ENCODE measurements at places on chromosomes 4 and X.

DNA sequence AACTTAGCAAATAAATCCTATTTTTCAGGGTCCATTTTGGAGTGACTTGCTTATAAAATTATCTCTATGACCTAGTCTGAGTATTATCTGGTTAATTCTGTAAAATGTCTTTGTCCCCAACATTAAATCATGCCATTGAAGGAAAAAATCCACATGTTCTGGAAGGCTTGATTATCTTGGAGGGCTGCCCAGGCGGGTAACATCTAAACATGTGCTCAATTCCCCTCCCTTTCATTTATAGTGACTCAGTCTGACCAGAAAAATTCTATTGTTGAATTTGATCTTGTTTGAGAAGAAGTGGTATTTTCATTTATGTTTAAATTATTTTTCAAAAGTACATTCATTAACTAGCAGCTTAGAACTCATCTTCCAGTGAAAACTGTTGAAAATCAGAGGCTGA lies 55.4 kb upstream of the SLC10A7 start:
- DNase-seq: no peak

GRCh38 chrX:55709735-55710134 lies 7.8 kb upstream of the RRAGB start:
- no peak for DNase-seq

DNA sequence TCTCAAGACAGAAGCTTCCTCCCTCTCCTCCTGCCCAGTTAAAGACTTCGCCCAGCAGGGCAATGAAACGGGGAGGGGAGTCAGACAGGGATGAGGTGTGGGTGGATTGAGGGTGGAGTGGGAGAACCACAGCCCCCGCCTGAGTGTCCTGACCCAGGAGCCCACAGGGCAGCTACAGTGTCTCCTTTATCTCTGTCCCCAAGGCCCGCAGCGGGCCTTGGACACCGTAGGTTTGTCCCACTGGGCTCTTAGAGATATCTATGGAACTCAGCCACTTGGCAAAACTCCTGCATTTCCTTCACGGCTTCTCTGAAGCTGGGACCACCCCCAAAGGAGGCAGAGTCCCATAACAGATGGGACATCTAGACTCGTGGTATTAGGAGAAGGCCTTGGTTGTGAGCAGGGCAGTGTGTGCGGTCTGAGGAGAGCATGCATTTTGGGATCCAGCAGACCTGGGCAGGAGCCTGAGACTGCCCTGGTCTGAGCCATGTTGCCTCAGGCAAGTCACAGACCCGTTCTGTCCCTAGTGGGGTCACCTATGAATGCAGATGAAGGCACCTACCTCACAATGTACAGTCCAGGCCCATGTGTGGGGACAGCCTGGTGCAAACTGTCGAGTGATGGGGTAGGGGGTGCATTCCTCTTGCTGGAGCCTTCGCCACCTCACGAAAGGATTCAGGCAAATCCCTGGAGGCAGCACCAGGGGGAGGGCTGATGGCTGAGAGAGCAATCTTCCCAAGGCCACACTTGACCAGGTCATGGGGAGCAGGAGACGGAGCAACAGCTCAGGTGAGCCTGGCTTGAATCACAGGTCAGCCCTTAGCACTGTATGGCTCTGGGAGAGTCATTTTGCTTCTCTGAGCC lies 225.7 kb upstream of the PSAPL1 start:
- no peak for DNase-seq

DNA sequence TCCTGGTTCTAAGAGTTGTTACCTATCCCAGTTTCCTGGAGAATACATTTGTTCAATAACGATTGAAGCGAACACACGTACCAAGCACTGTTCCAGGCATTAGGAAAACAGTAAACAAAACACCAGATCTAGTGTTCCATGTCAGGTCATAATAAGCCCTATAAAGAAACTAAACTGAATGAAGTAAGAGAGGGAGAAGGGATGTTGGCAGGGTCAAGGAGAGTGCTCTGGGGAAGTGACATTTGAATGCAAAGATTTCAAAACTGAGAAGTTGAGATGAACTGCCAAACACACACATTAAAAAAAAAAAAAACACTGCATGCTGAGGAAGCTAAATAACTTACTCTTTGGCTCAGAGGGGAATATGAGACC lies 14.4 kb upstream of the ENAM start:
- DNase-seq: no peak

DNA sequence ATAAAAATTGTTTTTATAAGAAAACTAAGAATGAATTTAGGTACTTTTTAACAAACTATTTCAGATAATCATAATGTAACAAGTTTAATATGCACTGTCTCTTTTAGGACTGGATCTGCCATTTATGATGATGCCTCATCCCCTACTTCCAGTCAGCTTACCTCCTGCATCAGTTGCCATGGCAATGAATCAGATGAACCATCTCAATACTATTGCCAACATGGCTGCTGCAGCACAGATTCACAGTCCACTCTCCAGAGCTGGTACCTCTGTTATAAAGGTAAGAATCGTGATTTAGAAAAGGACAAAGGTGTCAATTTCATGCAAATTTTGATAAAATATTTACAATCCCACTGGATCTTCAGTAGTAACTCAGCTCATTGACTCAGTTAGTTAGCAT lies 566.2 kb downstream of the DACH2 start:
- no peak for DNase-seq

Measured in stimulated activated CD4-positive, alpha-beta T cell treated with anti-CD3 and anti-CD28 coated beads, Interleukin-1b, Interleukin-23, amount 100 ng/mL, for 1 hour (primary cell).